ENCODE measurements at places on chromosomes 7 and 10.

GRCh38 chr7:68429411-68430117, 1168.7 kb upstream of the AUTS2 start:
- DNase-seq: no peak

- DNase-seq: no peak
Measured at GRCh38 chr7:28732071-28732869, 225.9 kb downstream of the TRIL start.

DNA sequence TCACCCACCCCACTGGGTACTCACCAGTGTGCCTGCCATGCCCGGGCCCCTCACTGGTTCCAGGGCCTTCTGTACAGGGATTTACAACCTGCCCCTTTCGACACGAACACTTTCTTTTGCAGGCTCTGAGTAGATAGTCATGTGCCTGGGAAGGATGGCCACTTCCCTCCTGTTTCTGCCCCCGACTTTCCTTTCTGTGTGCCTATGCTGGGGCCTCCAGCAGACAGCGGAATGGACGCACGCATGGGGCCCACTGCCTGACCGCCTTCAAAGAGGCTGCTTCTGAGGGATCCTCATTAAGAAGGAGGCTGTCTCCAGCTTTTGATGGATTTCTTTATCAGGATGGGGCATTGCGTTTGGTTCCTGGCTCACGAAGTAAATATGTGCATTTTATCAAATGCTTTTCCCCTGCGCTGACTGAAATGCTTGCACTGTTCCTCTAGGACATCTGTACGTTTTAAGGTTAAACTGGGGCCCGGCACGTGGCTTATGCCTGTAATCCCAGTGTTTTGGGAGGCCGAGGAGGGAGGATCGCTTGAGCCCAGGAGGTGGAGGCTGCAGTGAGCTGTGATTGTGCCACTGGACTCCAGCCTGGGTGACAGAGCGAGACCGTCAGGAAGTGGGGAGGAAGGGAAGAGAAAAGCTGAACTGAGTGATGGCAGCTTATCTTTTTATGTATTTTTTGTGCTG, 29.4 kb upstream of the NKX6-2 start:
- peak; percentile 42 for DNase-seq

- no peak for DNase-seq
Measured at GRCh38 chr10:3452683-3453361, 280.2 kb upstream of the PITRM1 start.

DNA sequence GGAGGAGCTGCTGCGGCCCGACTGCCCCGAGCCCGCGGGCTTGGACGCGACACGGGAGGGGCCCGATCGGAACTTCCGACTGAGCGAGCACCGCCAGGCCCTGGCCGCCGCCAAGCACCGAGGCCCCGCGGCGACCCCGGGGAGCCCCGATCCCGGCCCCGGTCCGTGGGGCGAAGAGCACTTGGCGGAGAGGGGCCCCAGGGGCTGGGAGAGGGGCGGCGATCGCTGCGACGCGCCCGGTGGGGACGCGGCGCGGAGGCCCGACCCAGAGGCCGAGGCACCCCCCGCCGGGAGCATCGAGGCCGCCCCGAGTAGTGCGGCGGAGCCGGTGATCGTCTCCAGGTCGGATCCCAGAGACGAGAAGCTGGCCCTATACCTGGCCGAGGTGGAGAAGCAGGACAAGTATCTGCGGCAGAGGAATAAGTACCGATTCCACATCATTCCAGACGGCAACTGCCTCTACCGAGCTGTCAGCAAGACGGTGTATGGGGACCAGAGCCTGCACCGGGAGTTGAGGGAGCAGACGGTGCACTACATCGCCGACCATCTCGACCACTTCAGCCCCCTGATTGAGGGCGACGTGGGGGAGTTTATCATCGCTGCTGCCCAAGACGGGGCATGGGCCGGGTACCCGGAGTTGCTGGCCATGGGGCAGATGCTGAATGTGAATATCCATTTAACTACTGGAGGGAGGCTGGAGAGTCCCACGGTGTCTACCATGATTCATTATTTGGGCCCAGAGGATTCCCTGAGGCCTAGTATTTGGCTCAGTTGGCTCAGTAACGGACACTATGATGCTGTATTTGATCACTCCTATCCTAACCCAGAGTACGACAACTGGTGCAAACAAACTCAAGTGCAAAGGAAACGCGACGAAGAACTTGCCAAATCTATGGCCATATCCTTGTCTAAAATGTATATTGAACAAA, 1.4 kb downstream of the OTUD1 start:
- DNase-seq: peak; percentile 78
